Head of caudate nucleus (tissue), 42 donors: ENCODE measurements at places on chromosomes 11 and 22.

DNA sequence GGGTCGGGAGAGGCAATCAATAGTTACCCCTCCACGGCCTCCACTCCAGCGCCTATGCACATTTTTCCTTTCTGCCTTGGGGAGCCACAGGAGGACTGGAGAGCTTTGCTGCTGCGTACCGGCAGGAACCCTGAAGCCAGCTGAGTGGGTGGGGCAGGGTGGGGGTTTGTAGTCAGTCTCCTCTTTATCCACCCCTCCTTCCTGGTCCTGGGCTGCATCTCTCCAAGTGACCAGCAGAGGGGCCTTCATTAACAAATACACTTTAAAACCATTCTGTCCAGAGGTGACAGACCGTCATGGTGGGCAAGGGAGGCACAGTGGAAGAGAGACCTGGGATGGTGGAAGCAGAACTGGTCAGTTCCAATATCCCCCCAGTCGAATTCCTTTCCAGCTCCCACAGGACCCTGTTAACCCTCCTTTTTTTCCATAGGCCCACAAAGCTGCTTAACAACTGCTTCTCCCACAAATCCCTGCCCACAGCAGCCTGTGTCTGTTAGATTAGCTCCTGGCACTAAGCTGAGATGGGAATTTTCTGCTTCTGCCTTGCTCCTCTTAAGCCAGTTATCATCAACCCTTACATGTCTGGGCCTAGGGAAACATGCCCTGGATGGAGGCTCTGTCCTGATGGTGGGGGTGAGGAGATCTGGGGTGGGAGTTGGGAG is 3.9 kb upstream of the ABCG4 start:
- DNase-seq: peak; percentile 46

- no peak for DNase-seq
These were observed 64.0 kb upstream of the SNX19 start for GRCh38 chr11:130980071-130980862.

- DNase-seq: no peak
These were observed 11.9 kb downstream of the PLAAT2 start for GRCh38 chr11:63551091-63551888.

DNA sequence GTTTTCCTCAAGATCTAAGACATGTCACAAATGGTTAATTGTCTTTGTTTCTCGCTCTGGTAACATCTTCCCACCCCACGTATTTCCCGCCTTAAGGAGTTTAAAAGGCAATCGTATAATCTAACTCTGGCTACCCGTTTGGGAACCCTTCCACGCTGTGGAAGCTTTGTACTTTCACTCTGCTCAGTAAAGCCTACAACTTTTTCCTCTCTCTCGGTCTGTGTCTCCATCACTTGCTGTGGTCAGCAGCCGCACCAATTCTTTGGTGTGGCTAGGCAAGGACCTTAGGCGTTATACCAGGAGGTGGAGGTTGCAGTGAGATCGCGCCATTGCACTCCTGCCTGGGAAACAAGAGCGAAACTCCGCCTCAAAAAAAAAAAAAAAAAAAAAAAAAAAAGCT is 1430.1 kb downstream of the LRRC4C start:
- DNase-seq: no peak

GRCh38 chr11:96318850-96319249 is 24.1 kb downstream of the MAML2 start:
- no peak for DNase-seq

DNA sequence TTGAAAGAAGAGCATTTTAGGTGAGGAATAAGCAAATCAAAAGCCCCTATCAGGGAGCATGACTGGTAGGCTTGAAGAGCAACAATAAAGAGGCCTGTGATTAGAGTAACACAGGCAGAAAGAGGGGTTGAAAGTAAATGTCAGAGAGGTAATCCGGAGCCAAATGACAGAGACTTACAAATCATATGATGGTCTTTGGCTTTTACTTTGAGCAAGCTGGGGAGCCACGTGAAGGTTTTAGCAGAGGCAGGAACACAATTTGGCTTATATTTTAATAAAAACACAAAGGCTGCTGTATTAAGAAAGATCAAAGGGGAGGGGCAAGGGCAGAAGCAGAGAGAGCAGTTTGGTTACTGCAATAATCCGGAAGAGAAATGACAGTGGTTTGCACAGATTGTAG is 12.8 kb upstream of the NARS2 start:
- no peak for DNase-seq

DNA sequence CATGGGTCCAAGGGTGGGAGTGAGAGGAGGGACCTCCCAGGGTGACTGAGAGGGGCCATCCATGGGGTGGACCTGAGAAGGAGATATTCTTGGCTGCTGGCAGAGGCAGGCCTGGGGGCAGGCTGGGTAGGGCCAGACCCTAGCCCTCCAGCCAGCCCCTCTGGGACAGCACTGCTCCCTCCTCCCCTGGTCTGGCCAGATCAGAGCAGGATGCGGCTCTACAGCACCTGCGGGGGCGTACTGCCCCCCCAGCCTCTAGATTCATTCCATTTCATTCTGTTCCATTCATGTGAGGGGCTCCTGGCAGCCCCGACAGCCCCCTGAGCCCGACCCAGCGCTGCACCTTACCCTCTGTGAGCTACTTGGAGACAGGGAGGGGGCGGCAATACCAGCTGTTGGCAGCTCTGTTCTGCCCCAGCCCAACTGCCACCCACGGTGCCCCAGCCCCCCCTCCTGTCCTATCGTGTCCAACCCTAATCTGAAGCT is 34.3 kb upstream of the MYRF start:
- no peak for DNase-seq

GRCh38 chr11:128205796-128206195 is 381.6 kb downstream of the ETS1 start:
- DNase-seq: no peak

- DNase-seq: no peak
These were observed 360.8 kb downstream of the TBC1D22A start for GRCh38 chr22:47123006-47123826.

DNA sequence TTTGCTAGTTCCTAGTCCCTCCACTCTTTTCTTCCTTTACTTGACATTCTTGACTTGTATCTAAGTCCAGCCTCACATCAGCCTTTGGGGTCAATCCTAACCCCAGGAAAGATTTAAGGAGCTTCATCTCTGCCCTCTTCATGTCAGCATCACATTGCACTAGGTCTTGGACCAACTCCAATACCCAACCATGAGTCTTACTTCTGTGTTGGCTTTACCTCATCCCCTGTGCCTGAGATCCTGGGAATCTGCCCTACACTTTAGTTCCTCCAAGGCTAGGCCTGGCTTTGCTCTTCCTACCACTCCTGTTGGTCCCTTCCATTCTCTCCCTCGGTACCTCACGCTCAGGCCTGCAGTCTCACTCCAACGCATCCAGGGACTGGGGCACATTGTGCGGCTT is 117.0 kb downstream of the SLC1A2 start:
- no peak for DNase-seq

- peak; percentile 32 for DNase-seq
These were observed 1.7 kb downstream of the MN1 start for GRCh38 chr22:27799827-27800249.

- no peak for DNase-seq
These were observed 65.1 kb upstream of the CD44 start for GRCh38 chr11:35073691-35074419.

DNA sequence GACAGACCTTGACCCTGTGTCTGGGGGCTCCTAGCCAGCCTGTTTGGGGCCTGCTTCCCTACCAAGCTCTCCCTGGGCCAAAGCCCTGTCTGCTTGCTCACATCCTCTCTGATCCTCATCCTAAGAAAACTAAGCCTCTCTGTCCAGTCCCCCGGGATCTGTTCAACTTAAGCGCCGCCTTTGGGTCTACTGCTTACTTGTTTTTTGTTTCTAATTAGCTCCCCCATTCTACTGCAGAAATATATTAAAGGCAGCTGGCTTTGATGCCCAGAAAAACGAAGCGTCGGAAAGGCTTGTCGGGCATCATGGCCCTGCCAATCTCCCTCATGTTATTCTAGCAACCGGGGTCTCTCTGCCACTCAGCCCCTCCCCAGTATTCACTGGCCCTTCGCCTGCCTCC is 3.4 kb downstream of the DSCAML1 start:
- DNase-seq: peak; percentile 72

DNA sequence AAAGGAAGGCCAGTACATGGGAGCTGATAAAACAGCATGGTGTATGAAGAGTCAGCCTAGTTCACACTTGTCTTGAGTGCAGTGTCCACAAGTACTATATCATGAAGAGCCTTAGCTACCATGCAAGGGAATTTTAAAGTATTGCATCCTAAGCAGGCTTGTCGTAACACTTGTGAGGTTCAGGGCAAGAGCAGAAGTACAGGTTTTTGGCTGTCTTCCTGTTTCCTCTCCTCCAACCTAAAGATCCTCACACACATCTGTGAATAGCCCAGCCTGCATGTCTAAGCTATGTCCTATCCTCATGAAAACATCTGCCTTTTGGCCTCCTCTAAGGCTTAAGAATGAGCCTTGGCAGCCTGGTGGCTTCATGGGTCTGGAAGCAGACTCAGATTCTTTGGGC is 34.6 kb upstream of the TMEM123 start:
- no peak for DNase-seq
